ENCODE measurements at places on chromosomes 7 and 10.

DNA sequence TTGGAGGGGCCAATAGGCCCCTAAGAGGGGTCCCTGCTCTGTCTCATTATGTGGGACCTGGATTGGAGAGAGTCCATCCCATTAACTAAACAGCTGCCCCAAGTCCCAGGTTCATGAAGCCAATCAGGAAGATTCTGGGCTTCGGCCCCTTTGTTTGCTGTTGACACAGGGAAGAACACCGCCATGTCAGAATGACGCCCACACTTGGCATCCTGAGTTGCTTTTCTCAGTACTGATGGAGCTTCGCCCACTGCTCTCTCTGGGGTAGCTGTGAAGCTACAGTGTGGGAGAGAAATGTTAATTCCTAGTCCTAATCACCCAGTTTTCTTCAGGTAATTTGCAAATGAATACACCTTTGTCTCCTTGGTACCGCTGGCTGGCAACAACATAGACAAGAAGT is 264.7 kb downstream of the GLRX3 start:
- DNase-seq: no peak

DNA sequence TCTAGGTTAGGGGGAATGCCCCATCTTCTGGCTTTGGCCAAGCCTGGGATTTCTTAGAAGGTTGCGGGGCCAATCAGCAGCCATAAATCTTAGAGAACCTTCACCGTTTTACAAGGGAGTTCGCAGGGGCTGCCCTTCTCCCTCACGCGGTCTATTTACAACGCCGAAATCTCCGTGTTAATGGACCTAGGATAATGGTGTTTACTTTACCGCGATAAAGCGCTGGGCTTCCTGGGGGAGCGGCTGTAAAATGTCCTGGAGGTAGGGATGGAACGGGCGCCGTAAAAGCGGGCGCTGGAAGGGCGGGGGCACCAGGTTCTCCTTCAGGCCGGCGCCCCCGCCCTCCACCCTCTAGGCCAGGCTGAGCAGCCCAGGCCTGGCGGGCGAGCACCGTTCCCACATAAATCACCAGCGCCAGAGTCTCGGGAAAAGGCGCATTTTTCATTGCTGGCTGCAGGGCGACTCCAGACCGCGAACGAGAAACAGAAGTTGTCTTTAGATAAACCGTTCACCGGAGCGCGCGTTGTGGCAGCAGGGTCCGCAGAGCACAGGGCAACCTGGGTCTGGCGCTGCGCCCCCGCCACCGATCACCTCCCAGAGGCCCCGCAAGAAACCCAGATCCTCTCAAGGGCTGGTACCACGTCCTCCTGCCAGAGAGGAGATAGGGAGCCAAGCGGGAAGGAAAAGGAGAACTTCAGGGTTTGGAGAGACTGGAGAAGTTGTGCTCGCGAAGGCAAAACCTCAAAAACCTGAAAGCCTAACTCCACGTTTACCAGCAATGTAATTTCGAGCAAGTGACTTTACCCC is 12.5 kb upstream of the NKX2-3 start:
- DNase-seq: no peak

DNA sequence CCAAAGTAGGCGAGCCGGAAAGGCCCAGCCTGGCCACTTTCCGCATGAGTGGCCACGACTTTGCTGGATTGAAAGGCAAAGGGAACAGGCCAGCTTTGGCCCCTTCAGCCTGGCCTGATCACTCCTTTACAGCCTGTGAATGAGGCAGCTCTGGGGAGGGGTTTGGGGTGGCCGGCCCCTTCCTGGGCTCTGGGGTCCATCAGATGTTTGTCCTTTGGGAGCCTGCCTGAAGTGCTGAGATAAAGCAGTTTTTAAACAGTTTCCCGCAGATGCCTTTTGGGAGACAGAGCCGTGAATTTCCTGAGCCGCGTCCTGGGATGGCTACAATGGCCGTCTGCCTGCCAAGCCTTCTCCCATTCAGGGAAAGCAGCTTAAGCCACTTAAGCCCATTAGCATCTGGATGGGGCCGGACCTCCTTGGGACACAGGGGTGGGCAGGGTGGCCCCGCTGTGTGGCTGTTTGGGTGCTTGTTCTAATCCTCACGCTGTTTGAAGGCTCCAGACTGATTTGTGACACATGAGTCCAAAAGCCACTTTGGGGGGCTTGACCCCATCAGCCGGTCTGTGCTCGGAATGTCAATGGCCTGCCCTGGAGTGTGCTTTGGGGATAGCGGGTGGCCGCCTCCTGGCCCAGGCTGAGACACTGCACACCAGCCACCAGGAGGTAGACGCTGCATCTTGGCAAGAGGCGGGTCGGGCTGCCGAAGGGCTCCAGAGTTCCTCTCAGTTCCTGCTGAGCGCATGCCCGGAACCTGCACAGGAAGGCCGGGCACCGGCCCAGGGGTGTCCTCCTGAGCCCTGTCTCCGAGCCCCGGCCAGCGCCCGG is 38.9 kb downstream of the NKX6-2 start:
- no peak for DNase-seq

GRCh38 chr7:2680256-2680655 is 7.7 kb upstream of the AMZ1 start:
- no peak for DNase-seq

GRCh38 chr10:36003688-36004087 is 361.6 kb upstream of the FZD8 start:
- DNase-seq: no peak

DNA sequence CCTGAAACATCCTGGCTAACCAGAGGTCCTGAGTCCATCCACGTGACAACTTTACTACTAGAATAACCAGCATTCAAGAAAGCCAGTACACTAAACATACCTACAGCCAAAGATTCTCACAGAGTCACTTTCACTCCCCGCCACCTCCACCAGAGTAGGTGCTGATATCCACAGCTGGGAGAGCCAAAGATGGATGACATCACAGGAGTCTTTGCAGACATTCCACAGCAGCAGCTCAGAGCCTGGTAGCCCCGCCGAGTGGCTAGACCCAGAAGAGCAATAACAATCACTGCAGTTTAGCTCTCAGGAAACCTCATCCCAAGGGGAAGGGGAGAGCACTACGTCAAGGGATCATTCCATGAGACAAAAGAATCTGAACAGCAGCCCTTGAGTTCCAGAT is 13.5 kb upstream of the ADAM22 start:
- DNase-seq: no peak

GRCh38 chr10:17237915-17238444 is 9.9 kb downstream of the VIM start:
- DNase-seq: no peak

GRCh38 chr10:60335708-60336107 is 54.0 kb downstream of the ANK3 start:
- DNase-seq: no peak

DNA sequence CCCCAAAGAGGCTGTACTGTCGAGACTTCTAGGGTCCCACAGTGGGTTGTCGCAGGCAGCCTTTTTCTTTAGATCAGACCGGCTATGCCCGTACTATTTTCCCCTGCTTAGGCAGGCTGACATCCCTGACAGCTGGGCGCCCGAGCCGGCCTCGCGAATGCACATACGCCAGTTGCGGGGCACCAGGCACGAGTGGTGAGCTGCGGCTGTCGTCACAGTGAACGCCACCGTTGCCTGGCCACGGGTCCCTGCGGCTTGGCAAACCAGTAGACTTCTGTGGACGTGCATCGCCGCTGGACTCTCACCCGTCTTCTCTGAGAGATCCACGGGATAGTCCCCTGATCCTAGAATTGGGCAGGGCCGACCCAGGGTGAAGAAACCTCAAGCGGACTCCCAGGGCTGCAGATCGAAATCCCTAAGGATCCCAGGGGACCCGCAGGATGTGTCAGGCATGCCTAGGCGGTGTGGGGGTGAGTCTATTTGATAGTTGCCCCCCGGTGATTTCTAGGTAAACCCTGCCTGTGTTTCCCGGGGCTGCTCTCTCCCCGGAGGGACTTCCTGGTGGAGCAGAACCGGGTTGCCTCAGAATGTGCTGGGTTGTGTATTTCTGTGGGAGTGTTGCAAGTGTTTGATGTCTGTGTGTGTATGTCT is 33.0 kb upstream of the ZNF273 start:
- DNase-seq: no peak

DNA sequence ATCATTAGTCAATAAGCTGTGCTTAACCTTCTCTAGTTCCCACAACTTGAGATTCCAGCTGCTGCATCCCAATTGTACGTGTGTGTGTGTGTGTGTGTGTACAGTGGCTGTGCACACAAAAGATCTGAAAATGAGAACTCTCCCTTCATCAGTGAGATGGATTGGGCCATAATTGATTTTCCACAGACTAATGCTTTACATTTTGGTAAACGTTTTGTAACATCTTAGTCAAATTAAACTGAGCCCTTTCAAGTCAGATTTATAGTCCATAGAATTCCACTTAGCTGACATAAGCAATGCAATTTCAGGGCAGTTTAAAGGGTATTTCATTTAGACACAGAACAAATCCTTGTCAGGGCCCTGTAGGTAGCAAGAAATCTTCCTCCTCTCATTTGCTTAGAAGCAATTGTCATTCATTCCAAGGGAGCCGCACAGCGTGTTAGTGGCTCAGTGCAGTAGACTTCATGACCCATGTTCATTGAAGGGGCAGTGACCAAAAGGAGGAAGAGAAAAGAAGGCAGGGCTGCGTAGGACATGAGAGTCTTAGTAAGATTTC is 1123.5 kb upstream of the AUTS2 start:
- DNase-seq: no peak

DNA sequence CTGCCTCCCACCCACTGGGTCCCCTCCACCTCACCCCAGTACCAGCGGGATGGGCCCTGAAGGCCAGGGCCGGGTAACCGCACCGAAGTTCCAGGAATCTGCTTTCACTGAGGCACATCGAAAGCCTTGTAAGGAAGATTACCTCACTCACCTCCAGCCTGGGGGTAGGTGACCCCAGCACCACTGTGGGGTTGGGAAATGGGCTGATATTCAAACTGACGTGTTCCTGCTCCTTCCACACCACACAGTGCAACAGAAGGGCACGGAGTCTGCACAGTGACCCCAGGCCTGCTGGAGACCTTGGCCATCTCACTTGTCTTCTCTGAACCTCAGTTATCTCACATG is 29.8 kb downstream of the NPS start:
- no peak for DNase-seq

DNA sequence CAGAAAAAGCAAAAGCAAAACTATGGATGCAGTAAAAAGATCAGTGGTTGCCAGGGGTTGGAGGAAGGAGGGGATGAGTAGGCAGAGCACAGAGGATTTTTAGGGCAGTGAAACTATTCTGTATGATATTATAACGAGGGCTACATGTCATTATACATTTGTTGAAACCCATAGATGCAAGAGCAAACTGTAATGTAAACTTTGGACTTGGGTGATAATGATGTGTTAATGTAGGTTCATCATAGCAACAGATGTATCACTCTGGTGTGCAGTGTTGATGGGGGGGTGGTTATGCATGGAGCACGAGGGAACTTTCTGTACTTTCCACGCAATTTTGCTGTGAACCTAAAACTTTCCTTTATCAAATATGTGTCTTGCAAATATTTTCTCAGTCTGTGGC is 23.2 kb downstream of the SLK start:
- DNase-seq: no peak

DNA sequence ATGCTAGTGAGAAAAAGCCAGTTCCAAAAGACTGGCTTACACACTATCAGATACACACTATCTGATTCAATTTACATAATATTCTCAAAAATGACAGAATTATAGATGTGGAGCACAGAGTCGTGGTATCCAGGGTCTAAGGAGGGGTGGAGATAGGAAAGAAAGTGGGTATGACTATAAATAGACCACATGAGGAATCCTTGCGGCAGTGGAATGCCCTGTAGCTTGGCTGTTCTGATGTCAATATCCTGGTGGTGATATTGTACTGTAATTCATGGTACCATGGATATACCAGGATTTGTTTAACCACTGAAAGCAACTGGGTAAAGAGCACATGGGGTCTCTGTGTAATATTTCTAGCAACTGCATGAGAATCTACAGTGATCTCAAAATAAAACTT is 67.7 kb upstream of the TMEM72 start:
- DNase-seq: no peak

DNA sequence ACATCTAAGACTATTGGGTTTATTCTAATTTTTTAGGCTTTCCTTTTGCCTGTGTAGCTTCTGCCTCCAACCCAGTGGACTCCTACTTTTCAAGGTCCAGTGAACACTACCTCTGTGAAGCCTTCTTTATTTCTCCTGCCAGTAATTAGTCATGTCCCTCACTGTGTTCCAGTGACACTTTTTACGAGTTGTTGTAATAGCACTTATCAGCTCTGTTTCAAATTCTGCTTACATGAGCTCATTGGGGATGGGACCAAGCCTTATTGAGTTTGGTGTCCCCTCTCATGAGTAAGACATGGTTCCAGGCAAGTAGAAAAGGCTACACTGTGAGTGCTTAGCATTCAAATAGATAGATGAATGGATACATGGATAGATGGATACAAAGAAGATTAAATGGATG is 184.6 kb downstream of the HIBADH start:
- no peak for DNase-seq

- no peak for DNase-seq
Measured at GRCh38 chr7:18179093-18179492, 151.4 kb upstream of the PRPS1L1 start.

DNA sequence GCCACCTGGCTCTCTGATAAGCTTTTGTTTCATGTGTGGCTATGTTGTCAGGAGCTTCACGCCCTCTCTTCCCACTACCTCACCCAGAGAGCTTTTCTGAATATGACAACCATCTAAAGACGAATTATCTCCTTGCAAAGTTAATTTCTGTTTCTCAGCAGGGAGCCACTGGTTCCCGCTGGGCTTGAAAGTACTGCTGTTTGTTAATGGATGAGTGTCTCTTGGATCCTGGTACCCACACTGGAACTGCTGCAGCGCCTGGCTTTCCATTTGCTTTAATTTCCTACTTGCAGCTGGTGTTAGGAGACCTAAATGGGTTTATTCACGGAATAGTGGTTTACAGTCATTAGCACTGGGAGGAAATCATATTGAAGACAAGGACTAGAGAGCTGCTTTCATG is 267.9 kb upstream of the LRGUK start:
- DNase-seq: no peak

GRCh38 chr10:124478515-124478914 is 16.9 kb downstream of the LHPP start:
- DNase-seq: no peak

GRCh38 chr7:87003872-87004798 is 55.3 kb downstream of the ELAPOR2 start:
- no peak for DNase-seq

DNA sequence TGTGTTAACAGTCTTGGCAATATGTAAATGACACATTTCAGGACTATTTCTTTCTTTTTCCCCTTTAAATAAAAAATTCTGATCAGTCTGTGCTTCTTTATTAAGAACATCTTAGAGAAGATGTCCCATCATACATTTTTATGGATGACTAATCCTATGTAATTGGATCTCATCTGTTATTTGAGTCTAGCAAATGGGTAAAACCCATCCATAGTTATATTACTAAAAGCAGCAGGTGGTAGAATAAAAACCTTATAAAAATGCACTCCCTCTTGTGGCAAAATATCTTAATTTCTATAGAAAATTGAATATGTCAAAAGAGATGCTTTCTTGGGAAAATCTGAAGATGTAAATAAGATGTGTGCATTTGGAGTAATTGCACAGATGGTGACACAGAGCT is 35.3 kb downstream of the TRRAP start:
- DNase-seq: no peak
